ENCODE measurements at places on chromosomes 4 and X.

GRCh38 chr4:130073145-130073790 is 977.3 kb downstream of the C4orf33 start:
- DNase-seq = no peak

DNA sequence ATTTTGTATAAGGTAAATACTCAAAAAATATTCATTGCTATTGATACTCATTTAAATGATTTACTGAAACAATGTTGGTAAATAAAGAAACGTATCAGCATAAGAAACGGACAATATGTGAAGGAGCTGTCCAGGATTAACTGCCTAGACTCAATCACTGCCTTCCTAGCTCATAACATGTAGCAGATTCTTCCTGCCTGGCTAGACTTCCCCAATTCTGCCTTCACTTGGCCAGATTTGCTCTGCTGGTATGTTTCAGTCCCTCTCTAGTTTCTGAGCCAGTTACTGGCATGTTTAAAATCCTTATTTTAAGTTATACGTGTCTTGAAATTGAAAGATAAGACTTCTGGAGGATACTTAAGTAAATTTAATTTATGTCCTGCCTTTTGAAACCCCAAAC is 740.3 kb downstream of the CENPC start:
- no peak for DNase-seq

DNA sequence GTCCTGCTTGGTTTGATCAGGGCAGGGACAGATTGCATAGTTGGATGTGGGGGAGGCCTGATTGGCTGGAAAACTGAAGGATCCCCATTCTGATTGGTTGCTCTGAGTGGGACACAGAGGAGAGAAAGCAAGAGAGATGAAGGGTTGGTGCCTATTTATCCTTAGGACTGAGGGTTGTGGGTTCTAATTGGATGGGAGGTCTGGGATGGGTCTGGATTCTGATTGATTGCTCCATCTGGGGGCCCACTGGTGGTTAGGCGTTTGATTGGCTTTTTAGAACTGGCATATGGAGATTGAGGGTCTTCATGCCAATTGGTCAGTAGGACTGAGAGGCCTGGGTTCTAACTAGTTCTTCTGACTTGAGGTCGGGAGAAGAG is 644 bp upstream of the EBP start:
- DNase-seq = no peak

DNA sequence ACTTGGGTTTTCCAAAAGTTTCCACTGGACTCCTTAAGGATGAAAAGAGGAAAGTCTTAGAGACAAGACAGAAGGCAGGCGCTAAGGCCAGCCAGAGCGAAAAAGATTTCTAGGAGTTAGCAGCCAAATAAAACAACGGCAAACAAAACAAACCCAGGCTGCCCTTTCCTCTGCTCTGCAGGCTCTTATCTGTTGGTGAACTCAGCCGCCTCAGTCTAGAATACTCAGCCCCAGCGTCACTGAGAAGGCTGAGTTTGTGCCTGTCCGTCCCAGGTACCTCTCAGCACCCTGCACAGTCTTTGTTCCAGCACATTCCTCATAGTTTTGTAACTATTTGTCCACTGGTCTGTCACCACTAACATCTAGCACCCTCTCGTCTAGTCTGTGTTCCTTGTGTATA is 75.6 kb upstream of the FAM9C start:
- DNase-seq = no peak

DNA sequence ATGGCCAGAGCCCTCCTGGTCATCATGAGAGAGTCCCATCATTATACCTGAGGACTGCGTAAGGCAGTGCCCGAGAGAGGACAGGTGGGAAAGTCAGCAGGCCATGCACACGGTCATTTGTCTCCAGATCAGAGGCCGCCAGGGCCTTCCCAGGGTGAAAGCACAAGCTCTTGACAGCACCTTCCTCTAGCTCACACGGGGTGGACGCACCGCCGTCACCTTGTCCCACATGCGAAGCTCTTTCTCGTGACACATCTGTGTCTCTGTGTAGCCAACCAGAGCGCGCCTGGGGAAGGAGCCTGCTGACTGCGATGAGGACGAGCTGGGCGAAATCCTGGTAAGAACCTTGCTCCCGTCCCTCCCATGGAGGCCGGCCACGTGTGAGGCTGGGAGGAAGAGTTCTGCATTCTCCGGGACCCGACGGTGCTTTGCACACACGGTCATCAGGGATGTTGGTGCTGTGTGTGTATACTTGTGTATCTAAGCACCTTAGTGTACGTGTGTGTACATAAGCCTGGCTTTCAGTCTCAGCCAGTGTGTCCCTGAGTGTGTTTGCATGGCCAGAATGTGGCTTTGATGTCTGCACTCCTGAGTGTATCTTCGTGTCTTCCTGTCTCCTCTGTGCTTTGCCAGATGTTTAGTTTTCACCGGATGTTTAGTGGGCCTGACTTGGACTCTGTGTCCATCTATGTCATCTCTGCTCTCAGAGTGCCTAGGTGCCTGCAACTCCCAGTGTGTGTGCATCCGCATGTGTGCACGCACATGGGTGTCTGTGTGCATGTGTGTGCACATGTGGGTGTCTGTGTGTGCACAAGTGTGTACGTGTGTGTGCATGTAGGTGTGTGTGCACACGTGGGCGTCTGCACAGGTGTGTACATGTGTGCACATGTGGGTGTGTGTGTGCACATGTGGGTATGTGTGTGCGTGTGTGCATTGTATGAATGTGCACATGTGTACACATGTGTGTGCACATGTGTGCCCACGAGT is 15.1 kb downstream of the ATP5ME start:
- DNase-seq = no peak

- DNase-seq = no peak
These were observed 1217.6 kb downstream of the PCDH18 start for GRCh38 chr4:136314686-136315085.

DNA sequence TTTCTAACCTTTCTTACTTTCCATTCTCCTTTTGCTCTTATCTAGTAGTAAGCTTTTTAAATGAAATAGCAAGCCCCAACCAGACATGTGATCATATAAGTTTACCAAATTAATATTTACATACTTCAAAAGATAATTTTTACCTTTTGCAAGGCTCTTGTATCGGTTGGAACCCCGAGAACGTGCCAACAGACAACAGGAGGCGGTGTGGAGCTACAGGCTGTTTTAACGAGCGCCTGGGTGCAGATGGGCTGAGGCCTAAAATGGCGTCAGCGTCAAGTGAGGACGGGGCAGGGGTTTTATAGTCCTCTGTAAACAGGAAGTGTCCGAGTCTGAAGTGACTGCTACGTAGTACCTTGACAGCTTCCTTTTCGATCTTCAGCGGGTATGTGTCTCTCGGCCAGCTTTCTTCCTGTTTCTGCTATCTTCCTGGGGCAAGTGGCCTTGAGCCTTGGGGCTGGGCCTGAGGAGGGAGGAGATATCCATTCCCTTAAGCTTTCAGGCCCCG is 342.7 kb downstream of the GALNTL6 start:
- no peak for DNase-seq

DNA sequence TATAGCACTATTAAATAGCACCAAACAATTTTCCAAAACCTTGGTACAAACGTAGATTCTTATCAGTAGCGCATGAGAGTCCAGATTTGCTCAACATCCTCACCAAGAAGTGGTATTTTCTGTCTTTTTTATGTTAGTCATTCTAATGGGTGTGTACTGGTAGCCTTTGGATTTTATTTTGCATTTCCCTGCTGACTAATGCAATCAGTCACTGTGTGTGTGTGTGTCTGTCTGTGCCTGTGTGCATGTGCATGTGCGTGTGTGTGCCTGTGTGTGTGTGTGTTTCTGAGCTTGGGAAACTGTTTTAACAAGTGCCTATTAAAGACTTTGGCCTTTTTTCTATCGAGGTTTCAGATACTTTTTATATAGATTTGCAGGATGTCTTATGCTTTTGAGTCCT is 82.2 kb upstream of the MAGEA10 start:
- no peak for DNase-seq

- no peak for DNase-seq
These were observed 4.9 kb downstream of the SPRY1 start for GRCh38 chr4:123401271-123402120.

GRCh38 chr4:3311095-3311372 is 18.2 kb downstream of the RGS12 start:
- DNase-seq = no peak

GRCh38 chrX:17735406-17735805 is 1.9 kb upstream of the SCML1 start:
- DNase-seq = no peak

DNA sequence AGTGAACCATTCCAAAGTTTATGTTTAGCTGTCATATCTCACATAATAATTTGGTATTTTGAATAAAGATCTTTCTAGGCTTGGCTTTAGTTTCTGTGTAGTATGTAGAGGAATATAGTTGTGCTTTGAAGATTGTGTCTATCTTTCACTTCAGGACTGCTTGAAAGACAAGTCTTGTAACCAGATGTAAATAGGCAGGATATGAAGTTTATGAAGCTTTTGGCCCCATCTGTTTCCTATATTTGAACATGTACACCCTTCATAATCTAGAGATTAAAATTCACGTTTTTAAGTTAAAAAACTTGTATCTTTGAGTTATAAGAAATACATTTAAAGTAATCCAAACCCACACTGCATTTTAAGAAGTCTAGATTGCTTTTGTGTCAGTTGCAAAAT is 11.7 kb upstream of the FREM3 start:
- DNase-seq = no peak

GRCh38 chrX:99795495-99795894 is 614.6 kb downstream of the PCDH19 start:
- DNase-seq = no peak

DNA sequence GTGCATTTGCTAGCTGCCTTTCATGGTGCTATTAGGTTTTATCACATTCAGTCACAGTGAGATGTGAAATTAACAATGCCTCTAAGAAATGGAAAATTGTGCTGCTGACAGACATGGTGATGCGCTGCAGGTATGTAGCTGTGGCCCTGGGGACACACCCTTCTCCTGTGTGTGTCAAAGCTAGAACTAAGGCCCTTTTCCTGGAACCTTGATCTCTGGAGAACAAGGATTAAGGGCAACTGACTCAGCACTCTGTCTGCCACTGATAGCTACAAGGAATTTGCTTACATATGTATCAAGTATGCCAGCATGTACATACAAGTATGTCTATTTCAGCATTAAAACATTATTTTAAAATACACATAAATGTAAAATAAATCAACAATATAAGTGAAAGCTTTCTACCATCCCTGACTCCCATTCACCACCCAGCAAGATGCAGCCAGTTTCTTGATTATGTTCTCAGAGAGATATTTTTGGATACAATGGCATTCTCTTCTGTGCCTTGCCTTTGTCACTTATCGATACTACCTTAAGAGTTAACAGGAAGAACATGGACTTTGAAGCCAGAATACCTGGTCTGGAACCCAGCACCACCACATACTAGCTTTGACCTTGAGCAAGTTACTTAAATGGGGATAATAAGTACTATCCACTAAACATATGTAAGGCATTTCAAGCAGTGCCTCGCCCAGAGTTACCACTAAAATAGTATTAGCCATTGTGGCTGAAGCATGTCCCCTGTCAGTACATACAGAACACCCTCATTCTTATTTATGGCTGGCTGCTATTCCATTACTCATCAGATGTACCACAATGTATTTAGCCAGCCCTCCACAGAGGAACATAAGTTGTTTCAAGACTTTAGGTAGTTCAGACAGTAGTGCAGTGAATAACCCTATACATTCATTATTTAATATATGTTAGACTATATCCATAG is 68.5 kb downstream of the NPNT start:
- DNase-seq = no peak

DNA sequence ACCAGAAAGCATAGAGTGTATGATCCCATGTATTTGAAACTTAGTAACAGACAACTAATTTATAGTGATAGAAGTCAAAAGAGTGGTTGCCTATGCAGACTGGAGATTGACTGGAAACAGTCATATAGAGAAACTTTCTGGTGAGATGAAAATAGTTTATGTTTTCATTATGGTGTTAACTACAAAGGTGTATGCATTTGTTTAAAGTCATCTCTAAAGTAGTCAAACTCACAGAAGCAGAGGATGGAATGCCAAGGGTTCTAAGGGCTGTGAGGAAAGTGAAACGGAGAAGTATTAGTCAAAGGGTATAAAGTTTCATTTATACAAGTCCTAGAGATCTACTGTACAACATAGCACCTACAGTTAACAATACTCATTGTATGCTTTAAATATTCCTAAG is 45.8 kb downstream of the ENOX2 start:
- no peak for DNase-seq
